ENCODE measurements at places on chromosomes 11 and 22.

- no peak for DNase-seq
Observed at GRCh38 chr11:13889552-13890249, 72.8 kb upstream of the SPON1 start.

DNA sequence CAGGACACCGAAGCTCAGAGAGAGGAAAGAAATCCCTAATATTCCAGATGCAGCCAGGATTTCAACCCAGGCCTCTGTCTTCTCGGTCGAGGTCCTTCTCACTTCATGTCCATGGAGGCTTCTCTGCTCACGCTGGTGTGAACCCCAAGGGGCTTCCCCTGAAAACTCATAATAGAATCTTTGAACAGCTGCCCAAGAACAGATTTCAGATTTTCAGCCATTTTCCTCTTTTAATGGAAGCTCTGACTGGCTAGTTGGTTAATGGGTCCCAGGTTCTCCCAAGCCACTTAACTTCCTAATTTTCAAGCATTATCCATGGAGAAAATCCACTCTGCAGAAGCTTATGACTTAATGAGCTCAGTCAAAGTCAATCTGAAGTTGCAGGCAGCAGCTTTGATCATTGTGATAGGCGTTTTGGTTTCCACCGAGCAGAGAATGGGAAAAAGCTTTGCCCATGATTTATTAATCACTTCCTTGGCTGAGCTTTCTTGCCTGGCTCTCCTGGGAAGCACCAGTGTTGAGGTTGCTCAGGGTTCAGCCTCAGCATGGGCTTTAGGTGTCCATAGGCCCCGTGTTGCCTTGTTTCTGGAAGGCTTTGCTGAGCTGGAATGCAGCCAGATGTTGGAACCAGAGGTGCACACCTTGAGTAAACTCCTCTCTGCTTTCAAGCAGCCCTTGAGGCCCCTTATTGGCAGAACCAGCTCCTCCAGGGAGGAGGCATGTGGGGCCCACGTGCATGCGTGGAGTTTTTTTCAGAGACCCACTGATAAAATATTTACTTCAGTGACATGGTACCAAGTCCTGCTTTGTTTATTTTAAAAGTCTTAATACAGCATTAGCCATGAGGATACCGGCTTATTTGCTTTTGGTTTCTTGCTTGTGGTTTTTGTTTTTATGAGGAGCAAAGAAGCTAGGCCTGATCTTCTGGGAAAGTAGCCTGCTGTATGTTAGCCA is 25.5 kb downstream of the LDLRAD3 start:
- DNase-seq = peak; percentile 41

DNA sequence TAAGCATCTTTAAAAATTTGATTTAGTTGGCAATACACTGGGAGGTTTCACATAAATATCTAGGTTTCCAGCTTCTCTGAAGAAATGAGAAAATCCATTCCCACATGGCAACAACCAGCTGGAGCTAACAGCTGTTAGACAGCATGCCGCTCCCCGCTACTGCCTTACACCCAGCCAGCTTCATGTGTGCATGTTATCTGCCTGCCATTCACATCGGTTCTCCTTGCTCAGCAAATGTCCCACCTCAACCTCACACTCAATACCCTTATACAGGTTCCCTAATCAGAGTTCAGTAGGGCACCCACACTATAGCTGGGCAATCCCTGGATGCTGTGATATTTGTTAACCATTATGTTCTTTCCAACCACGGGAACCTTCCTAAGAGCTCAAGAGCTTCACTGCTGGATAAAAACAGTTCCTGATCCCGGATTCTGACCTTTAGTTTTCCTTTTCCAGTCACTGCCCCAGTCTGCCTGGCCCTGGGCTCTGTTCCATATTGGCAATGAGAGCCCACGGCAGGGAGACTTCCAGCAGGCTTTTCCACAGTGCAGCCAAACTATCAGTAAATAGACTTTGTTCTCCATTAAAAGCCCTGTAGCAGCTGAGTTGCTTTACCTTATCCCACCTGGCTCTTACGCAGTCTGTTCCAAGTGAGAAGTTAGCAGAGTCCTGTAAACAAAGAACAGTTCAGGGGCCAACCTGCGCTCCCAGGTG is 8.6 kb downstream of the RPUSD4 start:
- DNase-seq = no peak

DNA sequence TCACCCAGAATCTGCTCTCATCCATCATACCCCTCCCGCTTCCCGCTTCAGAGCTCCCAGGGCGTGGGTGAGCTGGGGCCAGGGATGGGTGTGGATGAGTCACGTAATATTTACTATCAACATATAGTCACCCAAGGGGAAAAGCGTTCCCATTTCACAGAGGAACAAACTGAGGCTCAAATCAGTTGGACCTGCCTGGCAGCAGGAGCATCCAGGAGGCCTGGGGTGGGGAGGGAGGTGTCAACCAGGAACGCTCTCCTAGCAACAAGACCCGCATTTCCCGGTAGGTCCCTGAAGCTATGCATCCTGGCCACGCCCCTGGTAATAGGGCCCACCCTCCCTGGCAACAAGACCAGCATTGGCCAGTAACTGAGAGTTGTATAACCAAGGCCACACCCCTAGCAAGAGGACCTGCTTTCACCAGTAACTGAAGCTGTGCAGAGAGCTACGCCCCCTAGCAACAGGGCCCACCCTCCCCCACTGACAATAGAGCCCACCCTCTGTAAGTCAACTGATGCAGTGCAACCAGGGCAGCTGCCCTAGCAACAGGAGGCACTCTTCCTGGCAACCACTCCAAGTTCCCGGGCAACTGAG is 32.7 kb upstream of the TXNRD2 start:
- no peak for DNase-seq

DNA sequence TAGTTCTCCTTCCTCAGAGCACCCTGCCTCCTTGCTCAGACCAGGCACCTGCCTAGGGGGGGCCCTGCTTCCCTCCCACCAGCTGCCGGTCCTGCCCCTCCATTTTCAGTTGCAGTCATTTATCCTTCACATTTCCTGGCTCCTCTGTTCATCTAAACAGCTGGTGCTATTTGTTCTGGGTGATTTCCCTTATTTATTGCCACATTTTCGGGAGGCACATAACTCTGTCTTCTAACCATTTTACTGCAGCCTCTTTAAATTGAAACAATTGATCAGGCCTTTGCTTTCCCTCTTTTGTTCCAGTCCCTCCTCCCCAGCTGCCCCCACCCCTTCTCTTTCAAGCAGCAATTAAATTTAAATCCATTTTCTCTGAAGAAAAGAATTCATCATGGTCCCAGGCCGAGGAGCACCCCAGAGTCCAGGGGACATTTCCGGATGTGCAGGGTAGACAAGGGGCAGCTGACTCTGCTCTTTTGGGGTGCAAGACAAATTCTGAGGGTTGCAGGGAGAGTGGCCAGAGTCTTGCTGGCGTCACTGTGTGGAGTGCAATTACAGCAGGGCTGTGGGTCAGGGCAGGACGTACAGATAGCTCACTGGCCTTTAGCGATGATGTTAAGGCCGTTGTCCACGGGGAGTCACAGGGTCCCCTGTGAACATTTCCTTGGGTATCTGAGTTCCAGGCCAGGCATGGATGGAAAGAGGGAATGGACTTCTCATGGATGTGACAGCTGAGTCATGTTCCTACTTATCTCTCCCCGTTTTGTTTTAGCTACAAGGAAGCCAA is 476.4 kb downstream of the TBC1D22A start:
- no peak for DNase-seq

- peak; percentile 84 for DNase-seq
Observed at GRCh38 chr11:6619004-6619745, at the start of gene TPP1. TPP1 (minus strand) TSS chr11:6619422; CDS start chr11:6619400, 22 bp downstream.

GRCh38 chr11:64318766-64319761 is 1.1 kb downstream of the PRDX5 start:
- no peak for DNase-seq

DNA sequence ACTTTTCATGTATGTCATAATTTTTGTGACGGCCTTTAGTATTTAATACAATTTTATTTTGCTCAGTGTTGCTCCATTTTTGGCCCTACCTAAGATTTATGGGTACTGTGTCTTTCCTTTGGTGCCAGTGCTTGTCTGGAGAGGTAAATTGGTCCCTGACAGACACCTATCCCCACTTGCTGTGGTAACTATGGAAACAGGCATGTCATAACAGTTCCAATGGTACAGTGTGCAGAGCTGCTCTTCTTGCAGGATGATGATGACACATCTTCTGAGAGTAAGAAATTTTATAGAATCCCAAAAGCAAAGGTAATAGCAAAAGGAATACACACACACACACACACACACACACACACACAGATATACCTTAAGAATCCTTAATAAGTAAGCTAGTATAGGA is 118.5 kb downstream of the ELP4 start:
- DNase-seq = no peak

- DNase-seq = no peak
Observed at GRCh38 chr11:125315079-125315740, 150.7 kb downstream of the PKNOX2 start.

GRCh38 chr11:8810540-8811301 is 100.3 kb upstream of the AKIP1 start:
- peak; percentile 50 for DNase-seq

DNA sequence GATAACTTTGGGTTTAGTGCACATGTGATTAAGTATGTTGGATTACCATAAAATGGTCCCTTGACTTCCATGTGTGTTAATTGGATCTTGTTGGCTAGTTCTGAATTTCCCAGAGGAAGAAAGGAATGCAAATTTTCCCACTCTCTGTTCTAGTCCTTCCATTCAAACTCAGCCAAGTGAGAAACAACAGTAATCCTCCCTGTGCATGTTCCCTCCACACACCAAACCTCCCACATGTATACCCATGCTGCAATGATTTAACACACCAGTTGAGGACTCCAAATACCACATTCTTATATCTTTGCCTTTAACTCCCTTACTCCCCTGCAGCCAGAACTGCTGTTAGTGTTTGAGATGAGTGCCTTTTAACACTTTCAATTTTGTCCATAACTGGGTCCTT is 1158.9 kb downstream of the DLG2 start:
- DNase-seq = no peak

- DNase-seq = no peak
Observed at GRCh38 chr11:67227726-67228125, 38.5 kb upstream of the GRK2 start.

DNA sequence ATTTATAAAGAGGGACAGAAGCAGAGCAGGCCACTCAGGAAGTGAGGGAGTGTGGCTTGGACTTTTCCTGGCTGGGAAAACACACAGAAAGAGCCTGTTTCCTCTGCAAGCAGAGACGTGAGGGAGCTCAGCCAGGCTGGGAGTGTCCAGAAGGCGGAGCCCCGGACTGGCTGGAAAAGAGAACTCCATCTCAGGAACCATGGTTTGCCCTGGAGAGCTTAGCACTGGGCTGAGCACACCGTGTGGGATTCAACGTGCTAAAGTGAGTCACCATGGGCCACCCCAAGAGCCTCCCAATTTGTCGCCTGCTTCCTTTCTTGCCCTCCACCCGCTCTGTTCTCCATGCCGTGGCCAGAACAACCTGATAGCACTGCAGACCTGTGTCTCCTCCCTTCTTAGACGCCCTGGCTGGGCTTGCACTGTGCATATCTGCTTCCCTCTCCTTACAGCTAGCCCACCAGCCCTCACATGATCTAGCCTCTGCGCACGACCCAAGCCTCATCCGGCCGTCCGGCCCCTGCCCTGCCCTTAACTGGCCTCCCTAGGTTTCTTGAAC is 51.8 kb downstream of the GALNT18 start:
- DNase-seq = no peak

DNA sequence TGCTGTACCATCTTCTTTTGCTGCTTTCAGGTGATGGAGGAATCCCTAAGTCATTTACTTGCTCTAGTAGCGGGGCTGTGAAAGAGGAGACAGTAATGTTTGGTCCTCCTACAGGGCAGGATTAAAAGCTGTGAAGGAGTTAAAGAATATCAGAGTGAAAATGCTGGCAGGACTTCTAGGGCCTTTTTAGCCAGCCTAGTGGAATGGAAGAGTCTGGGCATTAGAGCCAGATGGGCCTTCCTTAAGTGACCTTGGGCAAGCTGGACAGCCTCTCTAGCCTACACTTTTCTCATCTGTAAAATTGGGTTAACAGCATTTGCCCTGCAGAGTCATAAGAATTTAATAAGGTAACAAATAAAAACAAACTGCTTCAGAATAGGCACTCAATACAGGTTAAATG is 114.7 kb downstream of the RBFOX2 start:
- DNase-seq = no peak

- DNase-seq = no peak
Observed at GRCh38 chr22:45644714-45645113, 26.9 kb upstream of the ATXN10 start.

GRCh38 chr11:27414644-27415043 is 51.6 kb upstream of the CCDC34 start:
- no peak for DNase-seq

- DNase-seq = no peak
Observed at GRCh38 chr11:4138497-4138896, 43.9 kb downstream of the RRM1 start.

DNA sequence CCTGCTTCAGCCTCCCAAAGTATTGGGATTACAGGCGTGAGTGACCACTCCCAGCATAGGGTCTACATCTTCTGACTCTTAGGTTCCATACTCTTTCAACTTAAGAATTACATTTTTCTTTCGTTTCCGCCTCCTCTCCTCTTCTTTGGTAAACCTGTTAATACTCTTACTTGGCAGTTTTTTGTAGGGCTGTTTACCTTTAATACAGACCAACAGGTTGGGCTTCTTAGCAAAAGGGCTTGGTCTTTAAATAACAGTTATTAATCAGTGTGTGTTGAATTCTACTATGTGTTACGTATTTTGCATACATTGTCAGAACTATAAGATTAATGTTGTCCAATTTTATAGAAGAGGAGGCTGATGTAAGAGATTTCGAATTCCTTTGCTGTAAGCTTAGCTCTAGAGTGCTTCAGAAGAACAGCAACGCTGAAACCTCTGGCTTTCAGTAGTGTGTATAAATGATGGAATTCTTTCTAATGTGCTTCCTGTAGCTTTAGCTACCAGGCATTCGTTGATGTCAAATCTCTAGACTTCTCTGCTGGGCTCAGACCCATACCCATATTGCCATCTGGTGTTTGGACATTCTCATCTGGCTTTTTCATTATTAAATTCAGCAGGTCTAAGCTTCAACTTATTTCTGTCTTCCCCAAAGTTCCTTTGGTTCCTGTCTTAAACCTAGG is 3.1 kb downstream of the FDX1 start:
- no peak for DNase-seq

GRCh38 chr11:19344661-19345518 is 104.1 kb upstream of the E2F8 start:
- peak; percentile 58 for DNase-seq

- no peak for DNase-seq
Observed at GRCh38 chr11:7906481-7906880, 24.6 kb downstream of the OR10A6 start.

DNA sequence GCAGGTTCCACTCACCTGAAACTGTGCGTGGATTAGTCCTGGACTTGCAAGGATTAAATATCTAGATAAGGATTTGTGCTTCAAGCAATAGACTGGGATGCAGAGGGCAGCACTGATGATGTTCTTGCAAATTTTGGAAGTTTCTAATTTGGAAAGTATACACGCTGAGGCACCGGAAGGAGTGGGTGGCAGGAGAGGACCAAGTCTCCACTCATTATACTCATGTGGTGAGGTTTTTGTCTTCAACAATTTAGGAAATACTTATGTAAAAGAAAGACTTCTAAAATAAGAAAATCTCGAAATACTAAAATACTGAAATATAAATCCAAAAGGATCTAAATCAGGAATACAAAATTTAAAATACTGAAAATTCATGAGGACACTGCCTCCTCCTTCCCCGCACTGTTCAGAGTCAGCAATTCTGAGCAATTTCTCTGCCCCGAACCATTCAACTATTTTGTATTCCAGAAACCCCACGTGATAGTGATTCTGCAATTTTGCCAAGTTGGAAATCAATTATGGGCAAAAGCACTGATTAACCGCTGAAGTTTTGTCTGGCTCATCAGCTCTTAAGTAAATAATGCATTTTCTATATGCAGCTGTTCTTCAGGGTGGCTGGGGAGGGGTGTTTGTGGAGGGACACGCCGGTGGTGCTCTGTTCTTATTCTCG is 47.0 kb upstream of the CLMP start:
- no peak for DNase-seq

- DNase-seq = peak; percentile 78
Observed at GRCh38 chr11:9688716-9689511, 25.0 kb downstream of the SWAP70 start.

All from GM06990 (cell line).